Stimulated activated CD4-positive, alpha-beta T cell treated with anti-CD3 and anti-CD28 coated beads, Interleukin-1b, Interleukin-23, amount 100 ng/mL, for 1 hour (primary cell): ENCODE measurements at places on chromosomes 4 and X.

DNA sequence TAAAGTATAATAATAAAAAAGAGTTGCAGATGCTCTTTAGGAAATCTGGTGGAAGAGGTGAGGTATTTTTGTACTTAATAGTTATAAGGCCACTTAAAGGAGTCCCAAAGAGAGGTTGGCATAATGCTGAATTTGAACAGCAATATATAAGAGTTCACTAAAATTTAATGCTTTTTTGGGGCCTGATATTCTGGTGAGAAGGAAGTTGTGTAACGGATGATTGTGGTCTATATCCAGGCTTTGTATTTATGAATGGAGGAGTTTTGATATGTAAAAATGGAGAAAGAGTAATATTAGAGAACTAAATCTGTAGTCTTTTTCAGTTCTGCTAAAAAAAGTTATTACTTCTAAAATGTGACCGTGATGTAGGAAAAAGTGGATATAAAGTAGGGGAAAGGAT lies 20.4 kb downstream of the BMP2K start:
- DNase-seq = no peak

DNA sequence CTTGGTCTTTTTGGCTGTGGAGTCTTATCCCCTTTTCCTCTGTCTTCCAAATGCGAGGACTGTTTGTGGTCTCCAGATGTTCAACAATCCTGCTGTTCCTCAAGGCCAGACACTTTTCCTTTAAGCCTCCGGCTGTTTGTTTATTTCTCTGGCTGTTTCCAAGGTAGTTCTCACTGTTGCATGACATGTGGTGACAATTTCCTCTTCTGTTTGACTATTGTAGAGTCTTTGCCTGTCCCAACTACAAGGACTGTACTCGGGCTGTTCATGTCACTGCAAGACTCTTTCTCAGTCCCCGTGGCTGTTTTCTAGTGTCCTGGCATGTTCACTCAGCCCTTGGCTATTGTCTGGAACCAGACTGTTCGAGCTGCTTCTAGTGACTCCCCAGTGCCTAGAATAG lies 50.6 kb downstream of the ZNF157 start:
- DNase-seq = no peak

DNA sequence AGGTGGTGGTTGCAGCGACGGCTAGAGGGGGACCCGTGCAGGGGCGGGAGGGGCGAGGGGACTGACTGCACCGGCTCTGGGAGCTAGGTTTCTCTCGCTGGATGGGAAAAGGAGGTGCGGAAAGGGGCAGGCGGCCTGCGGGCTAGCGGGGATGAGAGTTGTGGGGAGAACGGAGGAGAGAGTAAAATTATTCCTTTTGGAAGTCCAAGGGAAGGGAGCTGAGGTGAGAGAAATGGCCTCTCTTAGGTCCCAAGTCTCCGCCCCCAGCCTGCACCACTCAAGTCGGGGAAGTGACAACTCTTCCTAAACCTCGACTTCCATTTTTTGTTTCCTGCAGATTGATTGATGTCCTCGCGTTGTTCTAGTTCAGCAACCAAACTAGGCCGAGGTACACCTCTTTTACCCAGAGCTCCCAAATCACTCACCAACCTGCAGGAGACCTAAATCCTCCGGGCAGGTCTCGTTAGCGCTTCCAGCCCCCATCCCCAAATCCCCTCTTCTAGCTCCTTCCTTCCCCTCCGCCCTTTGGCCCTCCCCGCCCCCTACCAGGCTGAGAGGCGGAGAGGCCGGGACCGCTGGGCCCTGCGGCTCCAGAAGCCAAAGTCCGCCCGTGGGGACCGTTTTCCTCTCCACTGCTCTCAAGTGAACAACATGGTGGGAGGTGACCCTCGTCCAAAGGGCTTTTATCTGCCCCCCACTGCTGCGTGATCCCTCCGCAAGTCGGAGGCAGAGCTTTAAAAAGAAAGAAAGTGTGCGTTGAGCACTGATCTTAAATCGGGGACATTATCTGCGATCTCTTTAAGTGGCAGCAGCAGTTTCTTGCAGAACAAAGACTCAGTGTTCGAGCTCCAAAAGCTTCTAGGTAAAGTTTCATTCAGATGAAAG lies 7.3 kb downstream of the PITX2 start:
- DNase-seq = no peak

DNA sequence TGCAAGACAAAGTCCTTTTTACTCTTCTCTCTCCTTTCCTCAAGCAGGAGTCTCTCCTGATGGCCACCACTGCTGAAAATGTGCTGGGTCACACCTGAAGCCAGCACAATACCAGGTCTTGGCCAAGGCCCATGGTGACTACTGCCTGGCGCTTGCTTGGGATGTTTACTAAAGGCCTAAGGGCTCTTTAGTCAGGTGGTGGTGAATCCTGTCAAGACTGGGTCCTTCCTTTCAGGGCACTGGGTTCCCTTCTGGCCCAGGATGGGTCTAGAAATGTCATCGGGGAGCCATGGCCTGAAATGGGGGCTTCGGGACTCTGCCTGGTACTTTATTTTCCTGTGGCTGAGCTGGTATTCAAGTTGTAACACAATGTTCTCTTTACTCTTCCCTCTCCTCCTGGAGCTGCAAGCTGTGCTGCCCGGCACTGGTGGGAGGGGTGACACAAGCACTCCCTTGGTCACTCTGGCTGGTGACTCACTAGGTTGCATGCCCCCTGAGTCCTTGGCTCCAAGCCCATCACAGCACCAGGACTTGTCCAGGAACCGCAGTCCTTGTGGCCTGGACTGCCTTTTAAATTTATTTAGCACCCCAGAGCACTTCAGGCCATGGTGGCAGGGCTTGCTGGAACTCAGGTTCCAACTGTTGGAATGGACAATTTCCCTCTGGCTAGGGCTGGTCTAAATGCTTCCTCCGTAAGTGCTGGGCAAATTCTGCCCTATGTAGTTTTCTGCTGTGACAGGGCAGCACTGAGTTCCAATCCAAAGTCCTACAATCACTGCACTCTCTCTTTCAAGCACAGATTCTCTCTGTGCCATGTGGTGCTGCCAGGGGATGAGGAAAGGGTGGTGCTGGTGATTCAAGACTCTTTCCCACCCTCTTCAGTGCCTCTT lies 11.3 kb downstream of the ARL13A start:
- DNase-seq = no peak

DNA sequence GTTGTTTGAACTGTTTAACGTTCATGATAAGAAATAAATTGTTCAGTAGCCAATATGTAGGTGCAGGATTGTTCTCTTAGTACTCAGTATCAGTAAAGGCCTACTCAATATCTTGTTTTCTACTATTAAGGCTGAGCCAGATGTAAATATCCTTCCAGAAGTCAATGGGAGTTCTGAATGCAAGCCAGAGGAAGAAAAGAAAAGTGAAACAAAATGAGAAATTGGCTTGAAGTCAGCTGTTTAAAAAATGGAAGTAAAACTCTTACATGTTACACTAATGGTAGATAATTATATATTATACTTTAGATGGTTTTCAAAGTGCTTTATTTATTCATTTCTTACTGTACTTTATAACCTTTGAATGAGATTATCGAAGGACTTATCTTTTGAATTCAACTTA lies 1417.9 kb downstream of the ADGRL3 start:
- no peak for DNase-seq

- DNase-seq = no peak
Measured at GRCh38 chrX:40262157-40263013, 164.6 kb upstream of the BCOR start.
